Caco-2 (cell line): ENCODE measurements at places on chromosomes 1 and 21.

GRCh38 chr1:183871142-183871541 lies 66.2 kb downstream of the RGL1 start:
- DNase-seq, result no peak

GRCh38 chr21:32991361-32991760 lies 34.4 kb upstream of the OLIG2 start:
- no peak for DNase-seq

DNA sequence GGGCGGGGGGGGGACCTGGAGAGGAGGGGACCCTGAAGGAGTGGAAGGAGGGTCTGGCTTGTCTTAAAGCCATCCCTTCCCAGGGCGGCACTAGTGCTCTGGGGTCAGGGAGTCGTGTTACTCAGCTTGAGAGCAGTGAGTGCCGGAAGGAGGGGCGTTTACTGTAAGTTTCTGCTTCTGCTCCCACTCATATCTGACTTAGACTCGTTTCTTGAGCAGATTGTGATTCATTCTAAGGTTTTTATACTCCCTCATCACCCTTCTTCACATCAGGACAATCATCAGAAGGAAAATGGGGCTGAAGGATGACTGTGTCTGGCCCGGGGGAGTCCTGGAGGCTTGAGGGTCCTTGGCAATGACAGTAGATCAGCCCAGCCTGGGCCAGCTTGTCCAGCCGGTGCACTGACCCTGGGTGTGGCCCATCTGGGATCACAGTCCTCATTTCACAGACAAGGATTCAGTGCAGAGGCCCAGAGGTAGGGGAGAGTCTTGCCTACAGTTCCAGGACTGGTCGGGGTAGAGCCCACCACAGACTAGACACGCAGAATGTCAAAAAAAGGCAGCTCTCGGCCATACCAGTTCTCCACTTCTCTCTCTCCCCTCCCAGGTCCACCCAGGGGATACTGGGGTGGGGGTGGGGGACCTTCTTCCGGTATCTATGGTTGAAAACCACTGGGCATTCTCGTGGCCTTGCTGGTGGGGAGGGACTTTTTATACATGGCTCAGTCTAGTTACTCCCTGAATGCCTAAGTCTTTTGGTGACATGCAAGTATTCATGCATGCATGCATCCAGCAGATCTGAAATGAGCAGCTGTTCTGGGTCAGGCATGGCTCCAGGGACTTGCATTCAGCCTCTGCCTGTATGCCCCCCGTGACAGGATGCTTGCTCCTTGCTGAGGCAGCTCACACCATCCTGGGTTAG lies 5.1 kb downstream of the TNFRSF8 start:
- DNase-seq, result no peak

DNA sequence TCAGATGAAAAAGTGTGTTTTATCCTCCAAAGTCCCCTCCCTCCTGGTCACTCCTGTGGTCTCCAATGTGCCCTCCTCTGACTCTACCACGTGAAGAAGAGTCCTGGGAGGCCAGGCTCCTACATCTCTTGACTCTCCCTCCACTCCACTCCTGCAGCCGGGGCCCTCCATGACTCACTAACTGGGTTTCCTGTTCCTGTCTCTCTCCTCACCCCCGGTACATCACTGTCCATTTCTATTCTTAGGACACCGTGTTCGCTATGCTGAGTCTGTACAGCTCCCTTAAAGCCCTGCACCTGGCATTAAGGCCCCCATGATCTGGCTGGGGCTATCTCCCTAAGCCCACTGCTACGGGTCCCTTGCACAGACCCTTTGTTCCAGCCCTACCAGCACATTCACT lies 93.4 kb downstream of the BCAR3 start:
- no peak for DNase-seq

DNA sequence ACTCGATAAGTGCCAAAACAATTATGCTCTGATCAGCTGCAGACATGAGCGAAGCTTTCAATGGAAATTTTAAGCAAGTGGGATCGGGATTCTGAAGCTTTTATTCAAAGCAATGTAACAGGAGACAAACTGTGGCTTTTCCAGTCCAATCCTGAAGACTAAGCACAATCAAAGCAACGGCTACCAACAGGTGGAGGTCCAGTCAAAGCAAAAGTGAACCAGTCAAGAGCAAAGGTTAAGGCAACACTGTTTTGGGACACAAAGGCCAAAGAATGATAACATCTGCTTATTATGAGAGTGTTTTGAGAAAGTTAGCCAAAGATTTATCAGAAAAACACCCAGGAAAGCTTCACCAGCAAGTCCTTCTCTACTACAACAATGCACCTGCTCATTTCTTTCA lies 170.1 kb downstream of the SEC16B start:
- no peak for DNase-seq

DNA sequence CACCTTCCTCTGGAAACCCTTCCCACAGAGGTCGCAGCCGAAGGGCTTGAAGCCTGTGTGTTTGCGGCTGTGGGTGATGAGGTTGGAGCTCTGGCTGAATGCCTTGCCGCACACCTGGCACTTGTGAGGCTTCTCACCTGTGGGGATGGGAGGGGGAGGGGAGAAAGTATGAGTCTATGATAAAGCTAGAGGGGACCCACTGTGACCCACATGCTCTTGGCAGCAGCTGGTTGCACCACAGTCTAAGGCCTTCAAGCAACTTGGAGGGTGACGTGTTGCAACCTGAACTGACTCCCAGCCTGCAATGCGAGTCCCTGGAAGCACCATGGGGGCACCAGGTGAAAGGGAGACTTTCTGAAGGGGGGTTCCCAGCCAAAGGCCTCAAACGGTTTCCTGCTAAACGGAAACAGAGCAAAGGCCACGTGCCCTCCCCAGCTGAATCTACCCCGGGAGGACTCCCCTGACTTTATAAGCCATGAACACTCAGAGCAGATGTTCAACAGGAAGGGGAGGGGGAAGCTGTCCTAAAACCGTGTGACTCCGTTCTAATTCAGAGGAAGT lies 10.6 kb downstream of the GFI1 start:
- no peak for DNase-seq

DNA sequence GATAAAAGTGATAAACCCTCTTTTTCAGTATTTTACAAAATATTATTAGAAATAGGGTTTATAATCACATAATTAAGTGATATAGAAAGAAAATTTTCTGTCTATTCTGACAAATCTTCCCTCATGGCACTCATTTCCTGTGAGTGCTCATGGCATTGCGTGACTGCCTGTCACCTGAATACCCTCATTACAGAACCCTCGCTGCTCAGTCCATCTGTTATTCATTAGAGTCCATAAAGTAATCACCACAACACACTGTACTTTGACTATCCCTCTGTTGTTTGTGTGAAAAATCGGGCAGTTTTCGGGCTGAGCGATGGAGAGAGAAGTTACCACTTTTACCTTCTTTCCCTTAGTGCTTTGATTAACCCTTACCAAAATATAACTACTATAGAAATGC lies 100.4 kb upstream of the BRINP3 start:
- DNase-seq, result no peak

- no peak for DNase-seq
Observed at GRCh38 chr1:44784094-44785028, 3.6 kb downstream of the BEST4 start.

GRCh38 chr1:107169615-107170014 lies 28.8 kb downstream of the NTNG1 start:
- no peak for DNase-seq

DNA sequence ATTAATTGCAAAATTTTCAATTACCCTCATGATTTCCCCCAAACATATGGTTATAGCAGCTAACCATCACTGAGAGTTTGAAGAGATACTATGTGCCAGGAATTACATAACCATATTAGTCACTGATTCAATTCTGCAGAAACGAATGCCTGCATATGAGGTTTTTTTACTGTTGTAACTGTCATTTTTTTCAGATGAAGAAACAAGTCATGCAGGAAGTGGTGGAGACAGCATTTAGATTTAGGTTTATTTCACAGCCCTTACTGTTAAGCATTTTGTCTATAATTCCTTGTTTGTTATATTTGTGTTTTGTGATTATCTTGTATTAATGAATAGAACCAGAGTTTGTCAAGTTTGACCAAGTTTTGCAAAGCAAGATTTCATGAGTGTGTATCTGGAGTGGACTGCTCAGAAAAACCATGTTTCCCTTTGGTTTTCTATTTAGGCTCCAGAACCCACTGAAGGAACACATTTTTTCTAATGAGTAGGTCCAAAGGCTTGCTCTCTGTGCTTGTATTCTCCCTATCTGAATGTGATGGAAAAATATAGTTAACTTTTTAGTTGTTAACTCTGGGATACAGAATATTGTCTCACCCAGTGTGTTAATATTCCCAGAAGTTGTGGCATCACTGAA lies 308.5 kb upstream of the ADAMTS5 start:
- DNase-seq, result no peak

DNA sequence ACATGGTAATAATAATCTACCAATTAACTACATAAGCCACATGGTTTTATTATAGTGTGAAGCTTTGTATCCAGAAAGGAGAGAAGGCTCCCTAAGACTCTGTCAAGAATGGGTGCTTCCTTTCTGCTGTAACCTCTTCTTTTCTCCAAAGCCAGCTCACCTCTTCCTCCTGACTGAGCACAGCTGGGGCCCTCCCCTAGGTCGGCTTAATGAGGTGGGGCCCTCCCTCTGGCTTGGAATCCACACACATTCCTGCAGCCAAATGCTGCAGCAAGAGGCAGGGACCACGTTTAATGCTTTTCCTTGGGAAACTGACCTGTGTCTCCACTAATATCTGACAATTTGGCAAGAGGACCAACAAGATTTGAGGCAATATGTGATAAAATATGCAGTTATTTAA lies 94.8 kb downstream of the DSCAM start:
- DNase-seq, result no peak

DNA sequence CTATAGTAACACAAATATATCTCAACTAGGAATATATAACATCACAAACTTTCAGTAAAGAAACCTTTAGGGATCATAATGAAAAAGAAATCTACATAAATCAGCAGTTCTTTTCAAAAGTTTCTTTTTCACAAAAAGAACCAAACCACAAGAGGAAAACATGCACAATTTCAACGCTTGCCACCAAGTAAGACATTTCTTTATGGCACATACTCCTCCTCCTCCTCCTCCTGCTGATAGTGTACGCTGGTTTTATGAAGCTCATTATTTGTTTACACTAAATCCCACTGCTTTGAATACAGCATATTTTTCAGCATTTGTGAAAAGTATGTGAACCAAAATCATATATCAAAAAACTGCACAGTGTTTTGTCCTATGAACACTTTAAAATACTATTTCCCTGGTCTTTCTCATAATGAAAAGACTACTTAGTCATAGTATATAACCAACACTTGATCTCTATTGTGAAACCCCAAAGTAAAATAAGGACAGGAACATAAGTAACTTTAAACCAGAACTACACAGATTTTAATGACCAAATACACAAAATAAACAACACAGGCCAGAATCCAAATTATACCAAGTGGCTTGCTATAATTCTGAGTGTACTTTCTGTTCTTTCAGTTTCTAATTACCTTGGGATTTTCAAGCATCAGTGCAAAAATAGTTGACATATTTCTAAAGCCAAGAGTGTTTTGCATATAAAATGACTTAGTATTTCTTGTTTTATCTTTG lies 184.2 kb downstream of the EIF4G3 start:
- no peak for DNase-seq

- no peak for DNase-seq
Observed at GRCh38 chr1:230509281-230509977, 83.3 kb upstream of the PGBD5 start.

- no peak for DNase-seq
Observed at GRCh38 chr1:8371372-8371991, 53.6 kb downstream of the SLC45A1 start.

DNA sequence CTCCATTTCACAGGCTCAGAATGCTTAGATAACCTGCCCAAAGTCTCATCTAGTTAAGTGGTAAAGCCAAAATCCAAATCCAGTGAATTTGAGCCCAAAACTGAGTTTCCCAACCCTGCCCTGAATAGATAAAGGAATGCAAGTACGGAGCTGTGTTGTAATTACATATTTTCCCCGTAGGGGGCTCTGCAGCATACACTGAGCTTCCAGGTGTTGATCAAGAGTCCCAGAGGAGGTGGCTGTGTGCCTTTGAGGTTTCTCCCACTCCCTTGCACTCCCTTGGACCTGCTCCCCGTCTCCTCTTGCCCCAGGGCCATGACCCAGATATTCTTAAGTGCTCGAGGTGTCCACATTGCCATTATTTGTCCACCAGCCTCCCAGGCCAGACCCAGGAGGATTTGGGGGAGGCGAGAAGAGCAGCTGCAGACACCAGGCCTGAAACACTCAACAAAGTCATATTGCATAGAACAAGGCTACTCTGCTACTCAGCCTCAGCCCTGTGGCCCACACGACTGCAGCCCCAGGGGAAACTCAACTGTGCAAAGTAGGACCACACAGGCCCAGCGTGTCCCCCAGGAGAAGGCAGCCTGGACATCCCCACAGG lies 18.4 kb upstream of the LY9 start:
- peak; percentile 56 for DNase-seq

GRCh38 chr1:60279798-60280197 lies 206.2 kb upstream of the C1orf87 start:
- DNase-seq, result no peak

GRCh38 chr1:24403806-24404205 lies 9.8 kb downstream of the STPG1 start:
- no peak for DNase-seq

GRCh38 chr1:64679177-64679576 lies 65.7 kb upstream of the RAVER2 start:
- DNase-seq, result no peak

DNA sequence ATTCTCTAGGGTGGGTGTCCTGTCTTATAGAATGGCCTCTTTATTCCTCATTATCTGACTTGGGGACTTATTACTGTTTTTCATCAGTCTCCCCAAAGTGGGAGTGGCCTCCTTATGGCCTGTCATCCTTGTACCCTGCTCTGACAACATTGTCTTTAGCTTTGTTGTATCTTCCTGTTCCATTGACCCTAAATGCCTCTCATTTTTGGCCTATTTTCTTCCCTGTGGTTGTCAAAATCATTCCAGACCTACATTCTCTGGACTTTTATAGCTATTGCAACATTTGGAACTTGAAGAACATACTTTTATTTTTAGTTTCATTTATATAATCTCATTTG lies 9.7 kb downstream of the SFT2D2 start:
- DNase-seq, result no peak

GRCh38 chr1:242025681-242026080 lies 26.8 kb upstream of the MAP1LC3C start:
- no peak for DNase-seq

DNA sequence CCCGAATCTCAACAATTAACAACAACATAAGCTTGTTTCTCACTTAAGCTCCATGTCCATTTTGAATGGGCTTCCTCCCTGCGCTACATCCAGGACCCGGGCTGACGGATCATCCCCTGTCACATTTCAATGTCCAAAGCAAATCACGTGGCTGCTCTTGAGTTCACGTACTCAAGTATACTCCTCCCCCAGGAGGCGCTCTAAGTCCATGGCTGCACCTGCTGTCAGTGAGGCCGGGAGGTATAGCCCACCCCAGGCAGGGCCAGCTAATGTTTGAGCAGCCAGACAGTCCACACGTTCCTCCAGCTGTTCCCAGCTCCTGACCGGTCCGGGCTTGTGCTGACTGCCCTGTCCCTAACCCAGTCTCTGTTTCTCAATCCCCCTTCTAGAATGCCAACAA lies 220.8 kb downstream of the SLC35F3 start:
- peak; percentile 63 for DNase-seq

GRCh38 chr1:153505576-153505975 lies 30.2 kb downstream of the S100A6 start:
- no peak for DNase-seq
